ENCODE measurements at places on chromosomes 1 and 21.

DNA sequence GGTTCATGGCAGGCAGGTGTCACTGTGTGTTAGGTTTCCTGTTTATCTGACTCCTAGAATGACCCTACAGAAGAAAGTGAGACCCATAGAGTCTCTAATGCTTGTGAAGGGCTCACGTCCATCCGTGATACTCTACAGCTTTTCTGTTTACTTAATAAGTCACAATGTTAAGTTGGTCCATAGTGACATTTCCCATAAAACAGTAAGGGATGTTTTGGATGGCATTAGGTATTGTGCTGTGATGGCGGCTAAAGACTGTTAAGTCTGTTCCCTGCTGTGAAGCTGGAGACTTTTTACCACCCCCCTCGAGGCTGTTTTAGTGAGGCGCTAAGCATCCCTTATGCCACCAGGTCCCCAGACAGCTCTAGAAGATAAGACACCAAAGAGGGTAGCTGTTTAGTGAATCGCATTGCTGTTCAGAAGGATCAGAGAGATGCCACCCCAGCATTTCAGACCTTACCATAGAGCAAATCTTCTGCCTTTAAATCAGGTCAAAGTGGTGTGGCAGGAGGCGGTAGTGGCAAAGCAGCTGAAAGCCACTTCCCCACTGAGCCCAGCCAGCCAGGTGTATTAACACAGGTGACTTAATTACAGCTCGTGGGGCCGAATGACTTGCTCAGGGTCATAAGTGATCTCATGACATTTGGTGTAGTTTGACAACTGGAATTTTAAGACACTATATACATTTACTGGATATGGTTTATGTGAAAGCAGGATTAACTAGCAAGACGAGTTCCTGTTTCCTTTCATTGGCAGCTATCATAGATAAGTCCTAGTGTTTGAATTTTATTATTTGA is 25.0 kb downstream of the SLC37A1 start:
- DNase-seq, result no peak

GRCh38 chr1:212752252-212752933 is 39.2 kb downstream of the NSL1 start:
- no peak for DNase-seq

DNA sequence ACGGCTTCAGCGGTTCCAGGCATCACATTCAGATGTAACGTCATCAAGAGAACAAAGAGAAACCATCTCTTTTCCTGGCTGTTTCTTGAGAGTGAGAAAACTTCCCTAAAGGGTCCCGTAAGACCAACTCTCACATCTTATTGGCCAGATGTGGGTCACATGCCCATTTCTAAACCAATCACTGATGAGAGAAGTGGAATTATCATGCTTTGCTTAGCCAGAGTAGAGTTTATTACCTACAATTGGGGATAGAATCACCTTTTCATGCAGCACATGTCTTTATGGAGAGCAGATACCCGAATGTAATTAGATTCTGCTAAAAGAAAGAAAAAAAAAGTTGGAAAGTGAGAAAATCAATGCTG is 54.4 kb downstream of the LYPLAL1 start:
- DNase-seq, result no peak

DNA sequence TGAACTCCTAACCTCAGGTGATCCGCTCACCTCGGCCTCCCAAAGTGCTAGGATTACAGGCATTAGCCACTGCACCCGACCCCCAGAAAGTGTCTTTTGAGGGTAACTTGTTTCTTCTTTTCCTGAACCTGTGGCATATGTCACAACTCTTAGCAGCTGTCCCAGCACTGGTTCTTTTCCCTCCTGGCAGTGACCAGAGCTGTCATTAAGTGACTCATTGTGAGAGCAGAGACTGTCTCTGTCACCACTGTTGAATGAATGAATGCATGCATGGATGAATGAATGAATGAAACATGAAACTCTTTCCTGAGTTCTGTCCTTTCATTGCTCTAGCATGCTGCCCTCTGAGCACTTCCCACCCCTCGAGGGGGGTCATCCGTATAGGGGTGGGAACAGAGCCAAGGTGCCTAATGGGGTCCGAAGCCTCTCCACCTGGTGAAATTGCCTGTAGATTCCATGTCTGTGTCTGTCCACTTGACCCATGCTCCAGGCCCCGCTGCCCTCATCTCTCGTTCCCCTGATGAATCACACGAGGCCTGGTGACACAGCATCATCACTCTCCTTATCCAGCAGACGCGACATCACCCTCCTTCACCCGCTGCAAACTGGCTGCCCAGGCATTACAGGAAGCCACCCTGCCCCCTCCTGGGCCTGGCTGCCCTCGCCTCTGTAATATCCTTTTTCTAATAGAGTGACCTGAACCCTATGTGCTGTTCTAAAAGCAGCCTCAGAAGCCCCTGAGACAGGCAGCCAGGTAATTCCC is 75.0 kb downstream of the IGSF21 start:
- DNase-seq, result no peak

DNA sequence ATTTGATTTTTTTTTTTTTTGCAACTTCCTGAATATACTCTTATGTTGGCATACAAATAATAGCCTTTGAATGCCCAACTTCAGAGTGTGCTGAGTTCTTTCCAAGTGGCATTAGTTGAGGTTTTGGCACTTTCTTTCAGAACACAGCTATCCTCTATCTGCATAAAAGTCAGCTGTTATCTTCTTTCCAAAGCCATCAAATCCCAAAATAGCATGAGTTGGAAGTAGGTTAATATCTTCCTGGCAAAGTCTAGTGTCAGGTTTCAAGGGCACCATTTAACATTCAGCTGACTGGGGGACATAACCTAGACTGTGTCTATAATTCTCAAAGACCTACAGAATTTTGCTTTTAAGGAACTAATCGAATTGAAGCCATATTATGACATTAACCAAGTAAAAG is 223.9 kb downstream of the PLPP3 start:
- no peak for DNase-seq

DNA sequence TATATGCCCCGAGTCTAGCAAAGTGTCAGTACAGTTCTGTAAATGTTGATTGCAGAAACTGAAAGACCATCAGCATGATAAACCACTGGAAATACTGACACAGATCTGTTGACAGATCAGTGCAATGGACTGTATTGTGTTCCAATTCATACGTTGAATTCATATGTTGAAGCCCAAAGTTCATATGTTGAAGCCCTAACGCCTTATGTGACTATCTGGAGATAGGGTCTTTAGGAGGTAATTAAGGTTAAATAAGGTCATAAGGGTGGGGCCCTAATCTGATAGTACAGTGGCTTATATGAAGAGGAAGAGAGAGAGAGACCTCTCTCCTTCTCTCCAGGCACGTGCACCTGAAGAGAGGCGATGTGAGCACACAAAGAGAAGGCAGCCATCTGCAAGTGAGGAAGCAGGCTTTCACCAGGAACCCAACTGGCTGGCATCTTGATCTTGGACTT is 144.7 kb downstream of the MRPL39 start:
- no peak for DNase-seq

- DNase-seq, result no peak
These were observed 82.5 kb upstream of the DPH5 start for GRCh38 chr1:101108111-101108500.

DNA sequence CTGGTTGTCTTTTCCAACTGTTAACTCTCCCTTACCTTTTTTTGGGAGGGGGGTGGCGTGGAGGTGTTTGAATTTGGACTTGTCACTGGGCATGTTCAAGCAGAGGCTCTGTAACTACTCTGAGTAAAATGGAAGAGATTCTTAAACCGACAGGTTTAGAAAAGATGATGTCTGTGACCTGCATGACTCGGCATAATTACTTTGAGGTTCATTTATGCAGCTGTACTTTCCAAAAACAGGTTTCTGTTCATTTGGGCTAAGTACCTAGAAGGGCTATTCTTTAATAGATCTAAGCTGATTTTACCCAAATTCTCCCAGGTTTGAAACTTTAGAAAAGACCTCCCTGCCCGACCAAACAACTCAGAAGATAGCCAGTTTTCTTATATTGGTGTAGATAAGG is 80.3 kb downstream of the SLC35A3 start:
- no peak for DNase-seq

- no peak for DNase-seq
These were observed 78.4 kb downstream of the DISP1 start for GRCh38 chr1:222893255-222893654.

DNA sequence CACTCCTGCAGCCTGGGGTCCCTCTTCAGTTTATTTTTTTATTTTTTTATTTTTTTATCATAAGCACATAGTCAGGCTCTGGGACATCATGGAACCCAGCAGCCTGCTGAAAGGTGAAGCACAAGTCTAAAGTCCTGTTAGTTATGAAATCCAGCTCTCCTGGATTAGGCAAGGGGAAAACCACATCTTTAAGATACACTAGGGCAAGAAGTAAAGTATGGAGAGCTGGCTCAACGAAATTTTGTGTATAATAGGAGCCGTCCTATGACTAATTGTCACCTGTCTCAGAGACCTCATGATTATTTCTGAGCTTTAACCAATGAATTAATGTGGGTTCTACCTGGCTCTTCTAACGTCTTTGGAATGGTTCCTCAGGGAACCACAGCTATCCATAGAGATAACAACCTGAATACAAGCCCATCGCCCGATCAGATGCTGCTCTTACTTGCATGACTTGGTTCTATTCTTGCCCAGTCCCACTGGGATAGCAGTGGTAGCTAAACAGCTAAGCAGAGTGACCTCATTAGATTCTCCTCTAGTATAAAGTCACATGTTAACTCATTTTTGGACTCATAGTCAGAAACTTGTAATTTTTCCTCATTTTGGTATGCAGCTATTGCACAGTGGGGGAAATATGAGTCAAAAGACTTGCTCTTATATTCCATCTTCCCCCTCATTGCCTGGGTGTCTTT is 122.7 kb downstream of the LMO4 start:
- DNase-seq, result no peak

DNA sequence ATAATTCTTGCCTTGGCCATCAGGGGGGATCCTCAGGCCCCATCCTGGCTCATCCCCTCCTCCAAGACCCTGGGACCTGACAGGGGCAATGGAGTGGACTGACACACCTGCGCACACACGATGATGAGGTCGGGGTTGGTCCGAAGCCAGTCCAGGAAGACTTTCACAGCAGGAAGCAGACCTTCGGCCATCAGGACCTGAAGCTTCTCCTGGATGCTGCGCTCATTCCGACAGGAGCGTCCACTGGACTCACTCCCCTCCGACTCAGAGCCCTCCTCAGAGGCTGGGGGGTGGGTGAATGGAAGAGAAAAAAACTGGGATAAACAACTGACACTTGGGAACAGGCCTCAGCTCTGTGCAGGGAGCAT is 15.4 kb upstream of the PAQR6 start:
- no peak for DNase-seq

DNA sequence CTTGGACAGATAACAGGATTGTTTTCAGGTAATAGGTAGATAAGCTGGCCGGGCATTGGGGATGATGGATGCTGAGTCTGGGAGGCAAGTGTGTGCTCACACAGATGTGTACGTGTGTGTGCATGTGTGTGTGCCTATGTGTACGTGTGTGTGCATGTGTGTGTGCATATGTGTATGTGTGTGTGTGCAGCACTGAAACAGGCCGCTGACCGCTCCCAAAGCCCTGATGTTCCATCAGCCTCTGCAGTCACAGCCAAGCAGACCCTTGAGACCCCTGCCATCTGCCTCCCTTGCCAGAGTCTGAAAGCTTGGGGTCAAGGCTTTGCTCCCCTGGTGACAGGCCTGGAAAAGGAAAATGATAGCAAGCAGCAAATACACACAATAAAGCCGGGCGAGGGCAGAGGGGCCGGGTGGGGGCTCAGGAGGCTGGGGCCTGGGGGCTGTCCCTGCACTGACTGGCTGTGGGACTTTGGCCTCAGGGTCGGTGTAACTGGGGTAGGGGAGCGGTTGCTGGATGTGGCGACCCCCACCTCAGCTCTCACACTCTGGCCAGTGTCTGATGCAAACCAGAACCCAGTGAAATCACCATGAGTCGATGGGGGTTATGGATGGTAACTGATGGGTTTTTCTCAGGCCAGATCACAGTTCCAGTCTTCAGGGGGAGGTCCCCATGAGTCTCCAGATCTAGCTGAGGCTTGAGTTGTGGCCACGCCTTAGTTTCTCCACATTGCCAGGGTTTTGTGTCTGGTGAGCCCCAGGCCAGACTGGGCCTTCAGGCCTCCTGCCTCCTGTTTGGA is 9.2 kb upstream of the TNFRSF8 start:
- DNase-seq, result no peak

GRCh38 chr1:111148376-111148881 is 8.4 kb downstream of the CEPT1 start:
- DNase-seq, result no peak

GRCh38 chr1:109799445-109799844 is 35.7 kb upstream of the EPS8L3 start:
- no peak for DNase-seq

- no peak for DNase-seq
These were observed 20.3 kb downstream of the ENO1 start for GRCh38 chr1:8858112-8858668.

GRCh38 chr1:204126956-204127355 is 24.9 kb downstream of the ETNK2 start:
- DNase-seq, result no peak

GRCh38 chr1:185850366-185850765 is 116.2 kb downstream of the HMCN1 start:
- DNase-seq, result no peak

DNA sequence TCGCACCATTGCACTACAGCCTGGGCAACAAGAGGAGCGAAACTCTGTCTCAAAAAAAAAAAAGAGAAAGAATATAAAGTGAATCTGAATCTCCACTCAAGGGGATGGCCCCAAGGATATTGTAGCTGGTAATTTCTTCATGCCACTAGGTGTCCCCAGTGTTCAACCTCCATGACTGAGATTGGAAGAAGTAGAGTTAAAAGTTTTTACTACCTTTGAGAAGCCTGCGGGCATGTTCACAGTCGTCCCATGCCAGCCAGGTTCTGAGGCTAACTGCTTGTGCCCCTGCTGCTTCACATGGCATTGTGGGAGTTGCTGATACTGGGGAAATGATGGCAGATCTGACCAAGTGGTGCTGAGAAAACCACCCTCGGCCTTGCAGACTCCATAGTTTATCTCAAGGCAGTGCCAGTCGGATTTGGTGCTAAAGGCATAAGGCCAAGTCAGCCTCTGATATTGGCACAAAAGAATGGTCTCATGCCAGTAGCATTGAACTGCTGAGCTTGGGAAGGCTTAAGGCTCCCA is 10.8 kb upstream of the SHISA4 start:
- DNase-seq, result no peak

- no peak for DNase-seq
These were observed 13.5 kb downstream of the BCAR3 start for GRCh38 chr1:93668121-93668520.

GRCh38 chr1:223345720-223346119 is 18.3 kb downstream of the SUSD4 start:
- DNase-seq, result no peak

- DNase-seq, result no peak
These were observed 19.8 kb downstream of the IQGAP3 start for GRCh38 chr1:156552518-156552917.

GRCh38 chr1:91523482-91523881 is 22.8 kb downstream of the CDC7 start:
- DNase-seq, result no peak
